ENCODE measurements at places on chromosomes 7 and 10.

DNA sequence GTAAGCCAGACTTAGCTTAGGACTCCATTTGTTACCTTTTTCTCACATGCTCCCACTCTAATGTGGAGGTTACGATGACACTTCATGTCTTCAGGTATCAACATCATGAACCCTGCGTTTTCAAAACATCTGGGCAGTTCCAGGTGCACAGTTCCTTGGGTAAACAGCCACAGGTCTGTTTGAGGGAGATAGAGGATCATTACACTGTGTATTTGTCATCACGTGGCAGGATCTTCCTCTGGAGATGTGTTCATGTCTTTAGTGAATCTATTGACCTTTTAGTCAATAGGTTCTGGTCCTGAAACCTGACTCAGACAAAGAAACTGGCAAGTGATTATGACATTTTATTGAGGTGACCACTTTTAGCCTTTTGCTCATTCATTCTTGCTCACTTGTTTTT, 145.5 kb downstream of the ANKRD7 start:
- no peak for DNase-seq

DNA sequence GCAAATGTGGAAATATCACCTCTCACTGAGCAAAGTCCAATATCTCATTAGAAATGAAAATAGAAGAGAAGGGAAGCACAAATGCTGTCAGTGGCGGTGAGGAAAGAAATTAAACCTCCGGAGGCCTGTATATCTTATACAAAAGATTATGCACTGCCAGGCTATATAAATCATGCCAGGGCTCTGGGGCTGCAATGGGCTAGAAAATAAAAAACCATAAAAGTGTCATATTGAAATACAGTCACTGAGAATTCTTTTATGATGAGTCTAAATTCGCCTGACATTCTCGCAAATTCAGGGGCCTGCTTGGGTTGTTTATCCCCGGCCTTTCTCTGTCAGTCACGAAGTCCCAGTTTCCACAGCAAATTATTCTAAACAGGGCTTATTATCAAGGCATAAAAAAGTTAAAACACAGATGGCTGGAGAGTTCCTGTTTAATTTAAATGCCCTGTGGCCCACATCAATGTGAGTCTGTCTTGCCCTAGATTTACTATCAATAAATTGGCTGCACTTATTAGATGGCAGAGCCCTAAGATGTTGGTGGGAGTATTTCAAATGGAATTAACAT, 193.8 kb downstream of the SNX10 start:
- no peak for DNase-seq

GRCh38 chr10:55183993-55184392, 383.0 kb upstream of the PCDH15 start:
- DNase-seq = no peak

DNA sequence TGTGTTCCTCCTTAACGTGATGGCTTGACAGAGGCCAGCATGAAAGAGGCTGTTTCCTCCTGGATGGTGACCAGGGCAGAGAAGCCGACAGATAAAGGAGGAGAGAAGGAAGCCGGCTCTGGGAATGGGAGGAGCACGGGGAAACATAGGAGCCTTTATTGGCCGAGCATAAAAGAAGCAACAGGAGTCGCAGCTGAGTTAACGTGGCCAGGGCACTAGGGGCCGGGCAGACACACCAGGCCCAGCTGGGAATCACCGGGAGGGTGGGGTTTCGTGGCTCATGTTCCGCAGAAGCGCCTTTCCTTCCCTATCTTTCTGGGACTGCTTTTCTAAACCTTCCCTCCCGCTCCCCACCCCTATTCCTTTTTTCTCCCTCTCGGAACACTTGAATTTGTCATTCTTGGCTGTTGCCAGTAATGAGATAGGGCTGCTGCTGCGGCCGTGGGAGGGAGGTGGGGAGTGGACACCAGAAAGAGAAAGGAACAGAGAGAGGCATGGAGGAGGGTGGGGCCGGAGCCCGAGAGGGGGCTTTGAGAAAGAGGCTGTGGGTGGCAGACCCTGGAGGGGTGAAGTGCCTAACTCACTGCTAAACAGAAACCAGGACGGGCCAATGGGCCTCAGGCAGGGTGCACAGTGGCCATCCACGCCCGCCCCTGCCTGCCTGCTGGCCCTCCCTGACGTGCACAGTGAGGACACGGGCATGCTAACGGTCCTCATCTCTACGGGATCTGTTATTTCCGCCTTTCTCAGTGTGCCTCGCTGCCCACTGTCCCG, 65.2 kb downstream of the COL13A1 start:
- DNase-seq = no peak

DNA sequence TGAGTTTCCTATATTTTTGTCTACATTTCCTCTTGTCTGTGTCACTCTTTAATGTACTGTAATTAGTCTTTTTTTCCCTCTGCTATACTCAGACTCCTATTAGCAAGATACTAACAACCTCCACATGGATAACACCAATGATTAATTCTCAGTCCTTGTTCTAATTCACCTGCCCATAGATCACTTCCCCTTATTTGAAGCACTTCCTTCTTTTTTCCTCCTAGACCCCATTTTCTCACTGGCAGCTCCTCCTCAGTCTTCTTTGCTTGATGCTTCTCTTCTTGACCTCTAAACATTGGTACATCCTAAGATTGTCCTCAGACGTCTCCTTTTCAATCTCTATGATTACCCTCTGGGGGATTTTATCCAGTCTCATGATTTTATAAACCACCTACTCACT, 98.2 kb upstream of the IMMP2L start:
- DNase-seq = no peak

Measured in stimulated activated CD4-positive, alpha-beta T cell treated with anti-CD3 and anti-CD28 coated beads, Interleukin-12 subunit alpha, Interleukin-12 subunit beta, amount 100 ng/mL, for 4 hours (primary cell).